ENCODE measurements at places on chromosomes 11 and 22.

DNA sequence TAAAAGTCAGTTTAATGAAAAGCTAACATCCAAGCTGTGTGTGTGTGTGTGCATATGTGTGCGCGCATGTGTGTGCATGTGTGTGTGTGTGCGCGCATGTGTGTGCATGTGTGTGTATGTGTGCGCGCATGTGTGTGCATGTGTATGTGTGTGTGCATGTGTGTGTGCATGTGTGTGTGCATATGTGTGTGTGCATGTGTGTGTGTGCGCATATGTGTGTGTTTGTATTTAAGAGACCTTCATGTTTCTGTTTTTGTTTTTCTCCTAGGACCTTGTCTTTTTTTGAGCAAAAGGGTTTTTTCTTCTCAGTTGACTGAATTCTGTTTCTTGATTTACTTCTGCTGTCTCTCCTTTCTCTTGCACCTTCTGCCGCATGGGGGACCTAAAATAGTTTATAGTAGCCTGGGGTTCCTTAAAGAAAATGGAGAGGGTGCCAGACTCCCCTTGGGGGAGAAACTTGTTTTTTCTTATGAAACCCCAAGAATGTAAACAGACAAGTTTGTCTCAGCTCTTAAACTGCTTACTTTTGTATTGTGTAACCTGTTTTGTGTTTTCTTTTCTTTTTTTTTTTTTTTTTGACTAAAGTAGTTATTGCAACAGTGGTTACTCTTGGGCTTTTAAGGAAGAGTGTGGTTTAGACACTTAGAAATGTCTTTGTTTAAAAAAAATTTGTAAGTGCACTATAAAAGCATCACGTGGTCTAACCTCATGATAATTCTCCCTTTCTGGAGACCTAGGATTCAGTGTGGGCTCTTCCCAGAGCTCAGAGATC is 53.0 kb downstream of the OSBPL5 start:
- no peak for DNase-seq

DNA sequence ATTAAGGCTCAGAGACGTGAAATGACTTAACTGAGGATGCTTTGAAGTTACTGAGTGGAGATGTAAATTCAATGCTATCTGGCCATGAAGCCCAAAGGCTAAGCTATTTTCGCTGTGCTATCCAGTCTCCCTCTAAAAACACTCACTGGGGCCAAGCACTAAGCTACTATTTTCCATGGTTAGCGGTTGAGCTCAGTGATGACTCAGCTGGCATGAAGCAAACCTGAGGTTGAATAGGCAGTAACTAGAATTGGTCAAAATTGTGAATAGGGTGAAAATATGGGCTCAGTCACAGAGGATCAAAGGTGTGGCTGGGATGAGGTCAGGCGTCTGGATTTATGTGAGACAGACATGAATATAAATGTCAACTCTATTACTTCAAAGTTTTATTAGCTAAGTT is 564.2 kb upstream of the KIRREL3 start:
- DNase-seq: no peak

GRCh38 chr11:20274031-20274430 is 89.5 kb upstream of the HTATIP2 start:
- DNase-seq: no peak

DNA sequence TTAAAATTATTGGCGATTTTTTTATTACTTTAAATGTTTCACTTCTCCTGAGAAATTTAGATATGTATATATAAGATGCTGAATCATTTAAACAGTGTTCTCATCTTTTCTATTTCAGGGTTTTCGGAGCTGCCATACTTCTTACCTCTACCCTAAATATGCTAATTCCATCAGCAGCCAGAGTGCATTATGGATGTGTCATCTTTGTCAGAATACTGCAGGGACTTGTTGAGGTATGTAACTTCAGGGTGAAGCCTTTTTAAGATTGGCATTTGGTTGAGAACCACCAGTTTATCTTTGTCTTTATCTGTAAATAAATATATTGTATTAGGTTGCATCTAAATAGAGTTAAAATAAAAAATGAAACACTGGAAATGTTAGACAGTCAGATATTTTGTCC is 21.1 kb downstream of the SLC17A6 start:
- DNase-seq: no peak

DNA sequence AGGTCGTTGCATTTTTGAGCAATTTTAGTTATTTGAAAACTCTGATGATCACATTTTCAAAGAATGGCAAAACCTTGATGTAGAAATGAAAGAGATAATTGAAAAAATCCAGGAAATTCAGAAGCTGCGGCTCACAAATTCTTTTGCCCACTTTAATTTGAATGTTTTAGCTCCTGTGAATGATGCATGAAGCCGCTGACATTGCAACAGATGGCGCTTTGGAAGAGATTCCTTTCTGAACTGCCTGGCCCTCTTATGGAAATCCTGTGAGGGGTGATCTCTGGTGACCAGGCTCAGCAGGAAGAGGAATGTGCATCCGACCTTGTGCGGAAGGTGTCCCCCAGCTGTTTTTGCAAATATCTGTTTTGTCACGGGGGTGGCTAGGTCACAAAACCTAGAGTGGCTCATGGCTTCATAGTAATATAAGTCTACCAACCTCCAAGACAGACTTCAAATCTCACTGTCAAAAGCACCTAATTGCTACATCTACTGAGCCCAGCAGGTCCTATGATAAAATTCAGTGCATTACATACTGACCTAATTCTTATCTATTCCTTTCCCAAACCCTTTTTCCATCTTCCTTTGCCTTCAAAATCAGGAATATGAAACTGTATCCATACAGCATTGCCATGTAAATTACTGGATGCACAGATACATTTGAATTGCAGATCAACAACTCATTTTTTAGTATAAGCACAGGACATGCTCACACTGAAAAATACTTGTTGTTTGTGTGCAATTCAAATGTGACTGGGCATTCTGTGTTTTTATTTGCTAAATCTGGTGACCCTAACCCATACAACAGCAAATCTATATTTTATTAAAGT is 412.7 kb downstream of the ETS1 start:
- DNase-seq: no peak

GRCh38 chr22:49026494-49027367 is 800.9 kb downstream of the BRD1 start:
- DNase-seq: no peak

GRCh38 chr11:103338621-103339484 is 229.6 kb downstream of the DYNC2H1 start:
- no peak for DNase-seq
